ENCODE measurements at places on chromosomes 6 and 20. TPM values are rescaled to one million over a fixed set of nuclear protein-coding genes. Genes with fewer than 3 reads are reported as not detected.

GRCh38 chr6:87881342-87881895, 166.2 kb upstream of the SPACA1 start:
- no peak for DNase-seq

- no peak for DNase-seq
Measured at GRCh38 chr6:11164717-11165646, 53.5 kb upstream of the ERVFRD-1 start.

DNA sequence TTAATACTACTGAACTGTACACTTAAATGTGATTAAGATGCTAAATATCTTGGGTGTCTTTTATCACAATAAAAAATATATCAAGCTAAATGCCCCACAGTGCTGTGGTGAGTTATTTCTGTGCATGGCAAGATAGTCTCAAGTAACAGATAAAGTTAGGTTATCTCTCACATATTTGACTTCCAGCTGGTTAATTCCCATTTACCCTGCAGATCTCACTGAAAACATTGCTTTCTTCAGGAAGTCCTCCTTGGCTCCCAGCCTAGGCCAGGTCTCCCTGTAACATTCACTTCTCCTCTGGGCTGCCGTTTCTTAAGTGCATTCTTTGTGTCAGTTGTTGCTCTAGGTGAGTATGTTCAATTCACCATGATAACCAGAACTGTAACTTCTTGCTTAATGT, 59.1 kb downstream of the SLC22A1 start:
- DNase-seq, result no peak

- DNase-seq, result no peak
Measured at GRCh38 chr20:19506021-19506420, 252.0 kb upstream of the RIN2 start.

DNA sequence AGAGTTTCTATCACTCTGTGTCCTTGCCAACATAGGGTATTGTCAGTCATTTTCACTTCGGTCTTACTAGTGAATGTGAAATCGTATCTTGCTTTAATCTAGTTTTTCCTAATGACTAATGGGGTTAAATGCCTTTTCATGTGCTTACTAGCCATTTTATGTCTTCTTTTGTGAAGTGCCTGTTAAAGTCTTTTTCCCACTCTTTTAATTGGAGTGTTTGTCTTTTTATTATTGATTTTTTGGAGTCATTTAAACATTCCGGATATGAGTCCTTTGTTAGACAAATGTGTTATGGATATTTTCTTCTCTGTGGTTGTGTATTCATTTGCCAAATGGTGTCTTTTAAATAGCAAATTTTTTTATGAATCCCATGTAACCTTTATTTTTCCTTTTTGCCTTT, 194.6 kb downstream of the CDH26 start:
- no peak for DNase-seq

DNA sequence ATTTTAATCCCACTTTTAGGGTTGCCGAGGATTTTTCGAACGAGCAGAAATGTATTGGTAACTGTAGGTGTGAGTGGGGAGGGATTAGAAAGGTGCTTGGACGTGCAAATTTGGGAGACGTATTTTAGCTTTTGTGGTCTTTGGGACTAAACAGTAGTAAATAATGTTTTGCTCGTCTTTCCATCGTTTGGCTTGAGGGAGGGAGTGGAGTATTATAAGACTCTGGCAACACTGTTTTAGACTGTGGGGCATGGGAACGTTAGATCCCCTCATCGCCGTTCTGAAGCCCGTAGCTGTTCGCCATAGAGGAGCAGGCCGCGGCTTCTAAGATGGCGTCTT, 2.8 kb downstream of the BRD2 start:
- DNase-seq, result no peak

DNA sequence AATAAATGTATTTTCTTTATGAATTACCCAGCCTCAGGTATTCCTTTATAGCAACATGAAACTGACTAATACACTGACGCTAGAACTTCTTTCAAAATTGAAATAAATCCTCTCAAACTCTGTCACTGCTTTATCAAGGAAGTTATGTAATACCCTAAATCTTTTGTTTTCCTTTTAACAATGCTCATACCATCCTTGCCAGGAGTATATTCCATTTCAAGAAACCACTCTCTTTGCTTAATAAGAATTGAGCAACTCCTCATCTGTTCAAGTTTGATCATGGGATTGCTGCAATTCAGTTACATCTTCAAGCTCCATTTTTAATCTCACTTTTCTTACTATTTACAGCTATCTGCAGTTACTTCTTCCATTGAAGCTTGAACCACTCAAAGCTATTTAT, 707.6 kb upstream of the MARCKS start:
- no peak for DNase-seq

DNA sequence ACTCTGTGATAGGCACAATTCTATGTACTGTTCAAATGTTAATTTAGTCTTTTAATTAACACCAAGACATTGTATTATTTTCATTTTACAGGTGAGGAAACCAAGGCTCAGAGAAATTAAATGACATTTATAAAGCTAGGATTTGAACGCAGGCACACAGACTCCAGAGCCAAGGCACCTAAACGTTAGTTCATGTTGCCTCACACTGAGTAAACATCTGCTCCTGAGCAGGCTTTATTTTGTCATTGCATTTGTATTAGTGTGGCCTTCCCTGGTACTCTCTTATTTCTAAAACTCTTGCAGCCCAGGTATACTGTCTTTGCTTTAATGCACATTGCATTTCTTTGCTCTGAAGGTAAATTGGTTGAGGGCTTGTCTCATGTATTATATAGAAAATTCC, 263.1 kb upstream of the FLRT3 start:
- no peak for DNase-seq

- no peak for DNase-seq
Measured at GRCh38 chr6:10613077-10613476, 81.3 kb downstream of the C6orf52 start.

- DNase-seq, result no peak
Measured at GRCh38 chr6:82741996-82742385, 323.6 kb downstream of the UBE3D start.

DNA sequence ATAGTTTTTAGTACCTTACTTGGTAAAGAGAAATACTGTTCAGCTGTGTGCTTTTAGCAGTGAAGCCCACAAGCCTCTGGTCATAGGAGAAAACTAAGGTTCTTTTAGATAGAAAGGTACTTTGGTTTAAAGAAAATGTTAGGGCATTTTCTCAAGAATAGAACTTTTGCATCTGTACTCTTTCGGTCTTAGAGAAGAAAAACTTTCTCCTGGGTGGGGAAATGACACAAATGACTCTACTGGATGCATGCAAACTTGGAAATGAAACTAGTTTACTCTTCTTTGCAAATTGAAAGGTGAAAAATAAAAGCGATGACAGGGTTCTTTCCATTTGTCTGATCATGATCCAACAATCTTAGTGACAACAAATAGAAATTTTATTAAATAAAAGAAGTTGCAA, 2.1 kb upstream of the TMEM217 start:
- DNase-seq, result no peak

GRCh38 chr6:228881-229651, 63.2 kb upstream of the DUSP22 start:
- no peak for DNase-seq

DNA sequence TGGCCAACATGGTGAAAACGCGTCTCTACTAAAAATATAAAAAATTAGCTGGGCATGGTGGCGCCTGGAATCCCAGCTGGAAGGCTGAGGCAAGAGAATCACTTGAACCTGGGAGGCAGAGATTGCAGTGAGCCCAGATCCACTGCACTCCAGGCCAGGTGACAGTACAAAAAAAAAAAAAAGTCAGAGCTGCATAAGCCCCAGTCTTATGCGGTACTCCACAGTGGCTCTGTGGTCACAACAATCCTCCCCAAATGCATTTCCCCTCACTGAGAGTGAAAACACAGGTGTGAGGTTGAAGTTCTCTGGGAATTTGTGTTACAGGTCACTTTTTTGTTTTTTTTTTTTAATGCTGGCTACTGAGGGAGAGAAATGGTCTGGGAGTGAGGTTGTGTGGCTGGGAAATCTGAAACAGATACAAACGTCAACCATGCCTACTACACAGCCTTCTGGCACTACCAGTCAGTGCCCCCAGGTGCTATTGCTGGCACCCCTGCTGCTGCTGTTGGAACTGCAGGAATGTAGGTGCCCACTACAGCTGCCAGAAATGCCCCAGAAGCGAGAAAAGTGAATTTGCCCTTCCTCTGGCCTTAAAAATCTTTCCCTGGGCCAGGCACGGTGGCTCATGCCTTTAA, 5.7 kb downstream of the MRPS26 start:
- no peak for DNase-seq

GRCh38 chr6:17584241-17584803, 15.8 kb upstream of the FAM8A1 start:
- no peak for DNase-seq

DNA sequence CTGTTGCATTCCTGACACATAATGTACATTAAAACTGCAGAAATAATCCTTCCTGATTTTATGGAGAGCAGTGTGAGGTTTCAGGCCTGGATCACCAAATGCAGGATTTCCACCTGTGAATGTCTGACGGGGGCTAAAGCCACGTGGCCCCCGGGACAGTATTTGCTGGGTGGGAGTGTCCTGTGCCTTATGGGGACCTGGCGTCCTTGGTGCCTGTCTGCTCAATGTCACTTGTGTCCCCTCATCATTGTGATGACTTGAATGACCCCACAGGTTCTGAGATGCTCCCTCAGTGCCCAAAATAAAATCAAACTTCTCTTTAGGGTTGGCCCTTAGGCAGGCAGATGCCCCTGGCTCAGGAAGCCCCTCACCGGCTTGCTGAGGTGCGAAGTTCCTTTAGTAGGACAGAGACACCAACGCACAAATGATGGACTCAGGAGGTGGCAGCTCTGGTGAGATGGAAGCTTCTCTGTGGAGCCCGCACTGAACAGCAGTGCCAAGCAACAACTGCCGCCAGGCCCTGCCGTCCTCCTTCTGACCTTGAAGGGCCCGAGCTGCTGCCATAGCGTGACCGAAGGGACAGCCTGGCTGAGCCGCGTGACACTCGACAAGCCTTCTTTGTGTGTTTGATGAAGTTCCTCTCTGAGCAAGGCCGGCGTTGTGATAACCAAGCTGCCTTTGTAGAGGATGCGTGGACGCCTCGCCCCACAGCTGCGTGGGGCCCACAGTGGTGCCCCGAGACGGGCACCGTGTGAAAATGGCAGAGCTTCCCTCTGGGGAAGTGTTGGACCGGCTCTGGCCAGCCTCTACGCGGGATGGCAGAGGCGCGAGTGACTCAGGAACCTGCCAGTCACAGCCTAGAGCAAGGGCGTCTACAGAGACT, 30.9 kb downstream of the FRMD1 start:
- DNase-seq, result no peak

GRCh38 chr6:148239215-148239614, 103.4 kb upstream of the SASH1 start:
- no peak for DNase-seq

Gene BAG2
- 0.88 TPM for total RNA-seq

Gene EYS
- total RNA-seq, result 0.04 TPM

Gene DPPA5
- not detected for total RNA-seq

Gene FNDC1
- total RNA-seq, result not detected

Gene MLN
- total RNA-seq, result not detected

Measured in lower leg skin (tissue), 4 donors.